ENCODE measurements at places on chromosomes 6 and 20.

- no peak for DNase-seq
Observed at GRCh38 chr6:28303570-28303969, 22.2 kb downstream of the PGBD1 start.

DNA sequence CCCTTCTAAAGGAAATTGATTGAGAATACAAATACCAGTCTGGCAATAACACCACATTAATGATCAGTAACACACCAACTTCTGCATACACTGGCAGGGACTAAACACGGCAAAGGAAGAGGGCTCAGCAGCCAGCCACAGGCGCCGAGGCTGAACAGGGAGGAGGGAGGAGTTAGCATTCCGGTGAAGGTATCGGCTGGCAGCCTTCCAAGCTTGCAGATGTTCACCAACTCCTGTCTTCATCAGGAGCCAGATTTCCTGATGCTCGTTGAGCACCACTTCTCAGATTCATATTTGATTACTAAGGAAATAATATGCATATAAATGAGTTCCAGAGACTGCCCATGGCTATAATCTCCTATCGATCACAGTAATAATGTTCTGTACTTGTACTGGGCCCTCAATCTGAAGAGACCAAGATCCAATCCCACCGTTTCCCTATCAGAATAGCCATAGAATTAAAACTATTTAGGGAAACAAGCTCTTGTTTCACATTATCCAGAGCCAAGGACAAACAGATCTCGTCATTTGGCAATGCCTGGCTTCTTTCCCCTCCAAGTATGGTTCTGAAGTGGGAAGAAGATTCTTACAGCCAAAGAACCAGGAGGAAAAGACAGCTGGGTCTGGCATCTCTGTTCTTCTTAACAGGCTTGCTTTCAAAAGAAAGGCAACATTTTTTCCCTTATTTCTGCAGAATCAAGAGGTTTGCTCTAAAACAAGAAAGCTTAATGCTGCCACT lies 42.2 kb downstream of the GFOD1 start:
- no peak for DNase-seq

DNA sequence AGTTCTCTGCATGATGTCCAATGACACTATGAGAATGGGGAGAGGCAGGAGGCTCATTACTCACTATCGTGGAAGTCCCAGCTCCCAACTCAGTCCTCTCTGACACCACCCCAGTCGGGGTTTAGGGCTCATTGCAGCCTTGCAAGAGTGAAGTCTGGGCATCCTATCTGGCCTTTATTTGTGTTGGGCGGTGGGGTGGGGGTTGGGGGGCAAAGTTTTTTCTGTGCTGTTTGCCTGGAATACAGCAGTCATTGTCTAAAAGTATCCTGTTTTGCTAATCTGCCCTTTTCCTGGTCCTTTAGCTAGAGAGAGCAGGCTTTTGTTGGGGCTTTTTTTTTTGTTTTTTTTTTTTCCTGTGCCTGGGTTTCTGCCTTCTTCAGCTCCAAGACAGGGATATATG lies 174.2 kb downstream of the MYLK4 start:
- no peak for DNase-seq

DNA sequence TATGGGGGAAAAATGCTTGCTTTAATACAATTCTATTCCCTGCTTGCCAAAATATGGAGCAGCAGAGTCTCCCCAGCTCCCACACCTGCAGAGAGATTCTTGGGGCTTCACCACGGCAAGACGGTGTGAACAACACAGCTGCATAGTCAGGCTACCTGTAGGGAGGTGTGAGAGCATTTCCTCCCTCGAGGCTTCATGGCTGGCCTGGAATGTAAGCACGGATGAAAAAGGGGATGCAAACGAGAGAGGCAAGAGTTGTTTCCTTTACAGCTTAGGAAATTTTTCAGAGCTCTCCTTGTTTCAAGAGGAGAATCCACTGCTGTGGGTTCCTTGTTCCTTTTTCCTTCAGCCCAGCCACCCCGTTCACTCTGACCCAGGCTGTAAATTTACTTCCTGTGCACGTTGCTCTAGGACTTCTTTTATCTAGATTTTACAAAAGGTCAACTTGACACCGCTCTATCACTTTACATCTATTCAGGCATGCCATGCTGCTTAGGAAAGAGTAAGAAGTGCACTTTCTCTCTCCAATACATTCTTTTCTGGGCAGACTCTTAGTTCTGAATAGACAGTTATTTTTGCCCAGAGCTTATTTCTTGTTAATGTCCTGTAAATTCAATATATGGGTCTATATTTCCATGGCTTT lies 197.1 kb downstream of the KHDC1L start:
- DNase-seq: no peak

DNA sequence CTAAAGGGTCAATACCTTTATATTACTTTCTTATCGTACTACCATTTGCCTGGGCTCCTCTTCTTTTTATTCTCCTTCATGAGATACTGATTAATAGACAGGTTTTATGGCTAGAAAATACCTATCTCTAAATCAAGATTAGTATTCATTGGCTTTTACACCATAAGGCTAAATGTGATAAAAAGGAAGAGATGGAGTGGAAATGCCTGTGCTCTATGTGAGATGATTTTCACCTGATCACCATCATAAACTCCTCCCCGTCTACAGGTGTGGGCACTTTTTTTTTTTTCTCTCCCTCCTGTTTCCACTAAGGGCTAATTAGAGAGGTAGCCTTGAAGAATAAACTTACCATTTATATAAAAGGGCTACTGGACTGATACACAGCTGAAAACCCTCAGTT lies at the start of gene GLYATL3:
TSS of gene GLYATL3 (plus strand) at position 301 of the 400 bp plus-strand sequence. CDS start 12,068 bp downstream, outside the sequence.
- DNase-seq: no peak

DNA sequence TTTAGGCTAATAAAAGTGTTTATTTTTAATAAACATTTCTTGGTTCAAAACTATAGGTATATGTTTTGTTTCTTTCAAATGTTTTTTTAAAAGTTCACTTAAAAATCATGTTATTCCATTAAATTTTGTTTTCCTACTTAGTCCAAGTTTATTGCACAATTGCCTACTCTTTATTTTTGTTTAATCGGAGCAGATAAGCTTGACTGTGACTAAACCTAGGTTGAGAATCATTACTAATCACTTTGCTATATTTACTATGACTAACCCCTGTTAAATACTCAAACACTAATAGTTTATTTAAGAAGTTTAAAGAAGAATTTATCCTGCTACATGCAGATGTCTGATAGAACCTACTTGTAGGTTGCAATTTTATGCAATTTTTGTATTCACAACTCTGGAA lies 18.8 kb downstream of the MAP3K4 start:
- DNase-seq: no peak

GRCh38 chr20:57991211-57991881 lies 237.1 kb downstream of the ANKRD60 start:
- DNase-seq: peak; percentile 11

GRCh38 chr6:150243620-150244314 lies 100.9 kb downstream of the PPP1R14C start:
- DNase-seq: no peak

GRCh38 chr6:134517145-134517658 lies 199.3 kb upstream of the SGK1 start:
- DNase-seq: no peak

- no peak for DNase-seq
Observed at GRCh38 chr6:113370508-113371502, 486.3 kb upstream of the MARCKS start.

GRCh38 chr6:20723236-20723635 lies 189.0 kb downstream of the CDKAL1 start:
- DNase-seq: no peak

DNA sequence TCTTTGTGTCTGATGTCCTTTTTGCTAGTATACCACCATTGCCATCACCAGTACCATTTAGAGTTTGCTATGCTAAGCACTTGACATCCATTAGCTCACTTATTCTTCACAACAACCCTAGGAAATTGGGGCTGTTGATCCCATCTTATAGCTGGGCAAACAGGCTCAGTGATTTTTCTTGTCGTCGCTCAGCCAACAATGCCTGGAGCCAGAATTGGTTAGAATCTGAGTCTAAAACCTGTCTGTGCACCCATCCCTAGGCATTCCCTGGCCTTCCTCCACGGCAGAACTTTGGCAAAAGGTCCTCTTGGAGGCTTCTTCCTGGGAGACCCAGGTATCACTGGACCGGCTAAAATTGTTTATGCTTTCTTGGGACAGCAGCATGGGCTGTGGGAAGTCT lies 20.9 kb downstream of the PHF20 start:
- no peak for DNase-seq

DNA sequence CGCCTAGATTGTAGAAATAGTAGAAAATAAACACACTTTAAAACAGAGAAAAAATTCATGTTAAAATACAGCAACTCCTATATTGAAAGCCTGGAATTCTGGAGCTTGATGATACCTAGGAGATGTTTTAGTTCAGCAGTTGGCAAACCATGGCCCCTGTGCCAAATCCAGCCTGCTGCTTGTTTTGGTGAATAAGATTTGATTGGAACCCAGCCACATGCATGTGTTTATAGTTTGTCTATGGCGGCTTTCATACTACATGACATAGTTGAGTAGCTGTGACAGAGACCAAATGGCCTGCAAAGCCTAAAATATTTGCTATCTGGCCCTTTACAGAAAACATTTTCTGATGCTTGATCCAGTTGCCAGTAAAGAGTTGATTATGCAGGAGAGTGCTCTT lies 57.2 kb downstream of the PAX1 start:
- no peak for DNase-seq

DNA sequence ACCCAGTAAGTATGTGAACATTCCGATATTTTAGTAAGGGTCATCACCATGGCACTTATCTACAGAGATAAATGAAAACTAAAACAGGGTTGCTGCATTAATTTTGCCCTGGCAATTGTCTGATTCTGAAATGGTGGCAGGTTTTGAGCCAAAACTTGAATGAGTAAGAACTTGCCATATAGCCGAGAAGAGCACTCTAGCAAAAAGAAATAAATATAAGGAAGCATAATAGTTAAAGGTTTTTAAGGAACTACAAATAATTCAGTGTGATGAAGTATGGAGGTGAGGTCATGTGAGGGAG lies 68.5 kb upstream of the BTN3A2 start:
- no peak for DNase-seq

DNA sequence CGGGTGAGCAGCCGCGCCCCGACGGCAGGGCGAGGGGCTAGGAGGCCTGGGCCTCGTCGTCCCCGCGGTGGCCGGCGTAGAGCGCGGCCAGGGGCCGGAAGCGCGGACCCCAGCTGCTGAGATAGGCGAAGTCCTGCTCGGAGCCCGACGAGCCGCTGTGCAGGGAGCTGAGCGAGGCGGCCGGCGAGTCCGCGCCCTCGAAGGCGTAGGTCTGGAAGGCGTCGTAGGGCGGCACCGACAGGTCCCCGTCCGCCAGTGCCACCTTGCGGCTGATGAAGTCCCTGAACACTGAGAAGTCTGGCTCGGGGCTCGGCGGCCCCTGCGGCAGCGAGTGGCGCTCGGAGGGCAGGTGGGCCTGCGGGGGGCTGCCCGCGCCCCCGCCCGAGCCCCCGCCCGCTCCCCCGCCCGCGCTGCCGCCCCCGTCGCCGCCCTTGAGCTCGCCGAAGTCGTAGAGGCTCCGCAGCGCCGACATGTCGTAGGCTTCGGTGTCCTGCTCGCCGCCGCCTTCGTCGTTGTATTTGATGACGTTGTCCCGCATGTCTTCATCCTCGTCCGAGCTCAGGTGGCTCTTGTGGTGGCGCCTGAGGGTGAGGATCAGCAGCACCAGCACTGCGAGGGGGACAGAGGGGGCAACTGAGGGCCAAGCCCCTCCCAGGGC lies 56.5 kb downstream of the CD40 start:
- peak; percentile 69 for DNase-seq

DNA sequence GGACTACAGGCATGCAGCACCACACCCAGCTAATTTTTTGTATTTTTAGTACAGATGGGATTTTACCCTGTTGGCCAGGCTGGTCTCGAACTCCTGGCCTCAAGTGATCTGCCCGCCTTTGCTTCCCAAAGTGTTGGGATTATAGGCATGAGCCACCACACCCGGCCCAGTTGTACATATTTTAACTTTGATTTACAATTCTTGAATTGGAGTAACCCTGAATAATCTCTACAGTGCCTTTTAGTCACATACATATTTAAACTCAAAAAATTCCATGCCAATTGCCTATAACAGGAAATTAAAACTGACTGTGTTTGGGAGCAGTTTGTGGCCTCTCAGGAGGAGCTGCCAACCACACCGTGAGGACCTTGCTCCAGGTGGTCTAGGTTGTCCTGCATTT lies 199.8 kb upstream of the PDE10A start:
- no peak for DNase-seq

- DNase-seq: no peak
Observed at GRCh38 chr6:112434896-112435435, 87.8 kb downstream of the RFPL4B start.

- DNase-seq: no peak
Observed at GRCh38 chr6:107746461-107747030, 77.6 kb downstream of the SCML4 start.

DNA sequence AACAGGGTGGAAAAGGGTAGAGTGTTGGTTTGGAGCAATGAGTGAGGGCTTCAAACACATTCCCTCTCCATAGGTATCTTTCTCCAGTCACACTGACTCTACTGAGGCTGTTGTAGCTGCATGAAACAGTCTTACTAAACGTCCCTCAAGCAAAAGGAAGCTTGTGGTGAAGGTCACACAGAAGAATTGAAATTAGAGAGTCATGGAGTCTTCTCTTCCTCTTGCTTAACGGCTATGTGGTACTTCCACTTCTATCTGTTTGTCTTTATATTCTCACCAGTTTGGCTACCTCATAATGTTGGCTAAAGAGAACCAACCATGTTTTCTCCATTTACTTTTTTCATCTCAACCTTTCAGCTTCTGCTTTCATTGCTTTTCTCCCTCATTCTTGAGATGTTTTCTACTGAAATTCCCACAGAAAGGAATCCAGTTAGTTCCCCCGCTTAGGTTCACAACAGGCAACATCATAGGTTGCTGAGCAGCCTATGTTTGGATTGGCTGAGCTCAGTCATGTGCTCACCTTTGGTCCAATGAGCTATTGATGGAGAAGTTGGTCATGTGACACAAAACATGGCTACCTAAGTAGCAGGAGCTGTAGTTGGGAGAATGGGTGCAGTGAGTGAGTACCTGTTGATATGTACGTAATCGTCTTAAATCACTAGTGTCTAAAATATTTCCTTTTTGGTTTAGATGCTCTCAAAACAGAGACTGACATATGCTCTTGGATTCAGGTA lies 99.8 kb downstream of the SNAP25 start:
- no peak for DNase-seq

DNA sequence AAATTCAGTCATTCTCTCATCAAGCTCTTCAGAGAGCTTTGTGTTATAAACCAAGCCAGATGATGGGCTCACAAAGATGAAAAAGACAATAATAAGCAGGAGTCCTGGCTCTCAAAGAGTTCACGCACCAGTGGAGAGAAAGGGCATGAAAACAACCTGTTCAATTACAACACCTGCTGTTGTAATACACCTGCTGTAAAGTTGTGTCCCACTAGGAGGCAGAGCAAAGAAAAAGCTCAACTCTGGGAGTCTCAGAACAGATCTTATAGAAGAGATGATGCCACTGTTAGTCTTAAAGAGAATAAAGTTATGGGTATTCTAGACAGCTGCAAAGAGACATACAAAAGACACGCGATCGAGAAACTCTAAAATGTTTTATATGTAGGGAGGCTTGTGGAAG lies 100.6 kb downstream of the DCDC2 start:
- no peak for DNase-seq

- DNase-seq: no peak
Observed at GRCh38 chr20:9532069-9532838, 17.9 kb downstream of the LAMP5 start.
